Stimulated activated CD4-positive, alpha-beta T cell treated with anti-CD3 and anti-CD28 coated beads, Interleukin-15, amount 100 ng/mL, for 48 hours (primary cell): ENCODE measurements at places on chromosomes 6 and 20.

- no peak for DNase-seq
Observed at GRCh38 chr20:32458061-32458836, 100.1 kb downstream of the ASXL1 start.

DNA sequence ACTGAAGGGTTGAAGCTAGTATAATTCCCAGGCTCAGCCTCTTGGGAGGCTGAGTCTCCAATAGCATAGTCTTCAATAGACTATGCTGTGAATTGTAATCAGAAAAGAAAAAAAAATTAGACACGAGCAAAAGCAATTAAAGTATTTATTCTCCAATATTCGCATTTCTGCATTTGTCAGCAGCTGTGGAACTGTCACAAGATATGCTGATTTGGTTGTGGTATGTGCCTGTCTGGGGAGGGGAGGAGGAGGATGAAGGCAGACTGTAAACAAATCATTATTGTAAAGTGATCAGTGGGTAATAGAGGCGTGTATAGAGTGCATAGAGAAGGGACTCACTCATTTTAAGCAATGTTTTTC lies 10.1 kb upstream of the BICRAL start:
- no peak for DNase-seq

GRCh38 chr6:43953794-43954310 lies 173.4 kb downstream of the MRPL14 start:
- DNase-seq: no peak

DNA sequence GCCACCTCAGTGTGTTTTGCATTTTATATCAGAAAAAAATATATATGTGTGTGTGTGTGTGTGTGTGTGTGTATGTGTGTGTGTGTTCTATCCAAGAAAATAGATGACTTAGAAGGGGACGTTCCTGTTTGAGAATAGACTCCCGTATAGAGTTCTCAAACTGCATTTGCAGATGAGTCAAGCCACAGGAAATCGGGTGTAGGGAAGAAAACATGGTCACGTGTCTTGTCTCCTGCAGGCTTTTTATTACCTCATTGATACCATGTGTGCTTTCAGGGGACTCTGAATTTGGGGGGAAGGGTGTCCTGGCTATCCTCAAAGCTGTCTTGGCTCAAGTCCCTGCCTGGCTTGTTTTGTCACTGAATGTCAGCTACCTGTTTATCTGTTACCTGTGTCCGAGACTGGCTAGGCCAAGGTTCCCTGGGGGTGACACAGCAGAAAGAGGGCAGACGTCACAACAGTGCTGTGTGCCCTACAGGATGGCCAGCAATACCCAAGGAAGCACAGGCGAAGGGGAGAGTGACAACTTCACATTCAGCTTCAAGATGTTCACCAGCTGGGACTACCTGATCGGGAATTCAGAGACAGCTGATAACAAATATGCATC lies 55.7 kb upstream of the NOP56 start:
- no peak for DNase-seq

GRCh38 chr6:53461696-53462095 lies 83.2 kb downstream of the GCLC start:
- no peak for DNase-seq

DNA sequence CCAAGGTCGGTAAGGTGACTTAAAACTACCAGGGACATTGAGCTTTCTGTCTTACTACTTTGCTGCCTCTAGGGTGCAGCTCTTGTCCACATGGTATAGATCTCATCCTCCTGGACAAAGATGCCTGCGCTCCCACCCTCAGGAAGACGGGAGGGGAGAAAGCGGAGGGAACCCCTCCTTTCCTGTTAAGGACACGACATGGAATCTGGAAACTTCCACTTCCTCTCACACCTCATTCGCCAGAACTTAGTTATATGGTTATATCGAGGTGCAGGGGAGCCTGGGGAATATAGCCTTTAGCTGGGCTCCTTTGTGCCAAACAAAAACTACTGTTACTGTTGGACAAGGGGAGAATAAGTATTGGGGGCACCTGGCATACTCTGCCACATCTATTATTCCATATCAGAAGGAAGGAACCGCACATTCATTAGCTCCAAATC lies 224.3 kb upstream of the TSHZ2 start:
- no peak for DNase-seq

GRCh38 chr6:27128311-27129094 lies 119.0 kb upstream of the PRSS16 start:
- no peak for DNase-seq

- no peak for DNase-seq
Observed at GRCh38 chr6:117303323-117303722, 38.0 kb downstream of the VGLL2 start.

GRCh38 chr6:148214667-148215066 lies 128.0 kb upstream of the SASH1 start:
- DNase-seq: no peak
